ENCODE measurements at places on chromosomes 5 and 9.

DNA sequence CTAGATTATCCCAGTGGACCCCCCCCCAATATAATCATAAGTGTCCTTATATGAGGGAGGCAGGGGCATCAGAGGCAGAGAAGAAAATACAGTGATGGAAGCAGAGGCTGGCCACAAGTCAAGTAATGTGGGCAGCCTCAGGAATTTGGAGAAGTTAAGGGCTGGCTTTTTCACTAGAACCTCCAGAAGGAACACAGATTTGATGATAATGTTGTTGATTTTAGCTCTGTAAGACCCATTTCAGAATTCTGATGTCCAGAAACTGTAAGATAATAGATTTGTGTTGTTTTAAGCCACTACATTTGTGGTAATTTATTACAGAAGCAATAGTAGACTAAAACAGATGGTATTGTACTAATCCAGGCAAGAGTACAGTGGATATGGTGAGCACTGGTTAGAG lies 36.3 kb upstream of the LRRTM2 start:
- no peak for DNase-seq

- DNase-seq = no peak
Measured at GRCh38 chr5:53476531-53477480, 3.6 kb upstream of the FST start.

GRCh38 chr5:28927559-28928326 lies 1889.4 kb upstream of the CDH9 start:
- DNase-seq = no peak

- DNase-seq = no peak
Measured at GRCh38 chr5:81633891-81634290, 117.0 kb downstream of the SSBP2 start.

DNA sequence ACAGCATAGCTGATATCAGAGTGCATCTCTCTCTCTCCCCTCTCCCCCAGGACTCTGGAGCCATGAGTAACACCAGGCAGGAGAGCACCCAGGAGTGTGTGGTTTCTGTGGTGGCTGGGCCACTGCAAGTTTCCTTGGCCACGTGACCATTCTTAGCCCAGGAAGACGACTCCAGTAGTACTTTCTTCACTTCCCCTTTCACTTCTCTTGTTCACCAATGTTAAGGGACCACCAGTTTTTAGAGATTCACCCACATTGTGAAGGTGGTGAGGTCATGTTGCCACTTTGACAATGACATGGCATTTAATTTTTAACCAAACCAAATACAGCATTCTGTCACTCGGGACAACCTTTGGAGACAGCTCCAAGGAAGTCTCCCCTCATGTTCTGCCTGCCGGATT lies 17.9 kb upstream of the DAPK1 start:
- no peak for DNase-seq

DNA sequence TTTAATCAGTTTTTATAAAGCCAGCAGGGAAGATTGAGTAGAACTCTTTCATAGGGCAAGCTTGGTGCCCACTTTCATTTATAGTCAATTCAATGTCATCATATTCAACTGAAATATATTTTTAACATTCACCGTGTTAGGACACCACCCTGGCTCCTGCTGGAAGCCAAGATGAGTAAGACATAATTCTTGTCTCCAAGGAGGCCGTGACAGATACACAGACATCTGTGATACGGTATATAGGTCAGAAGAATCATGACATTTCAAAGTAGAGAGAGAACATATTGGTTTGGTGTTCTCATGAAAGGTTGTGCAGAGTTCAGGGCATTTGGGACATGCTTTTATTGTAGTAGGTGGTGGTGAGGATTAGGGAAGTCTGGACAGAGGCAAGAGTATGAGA lies 120.1 kb downstream of the CMYA5 start:
- no peak for DNase-seq

All from stimulated activated CD8-positive, alpha-beta memory T cell treated with anti-CD3 and anti-CD28 coated beads, Interleukin-4, amount 100 ng/mL, for 4 hours (primary cell).